ENCODE measurements at places on chromosomes 1 and 21. TPM values are rescaled to one million over a fixed set of nuclear protein-coding genes. Genes with fewer than 3 reads are reported as not detected.

DNA sequence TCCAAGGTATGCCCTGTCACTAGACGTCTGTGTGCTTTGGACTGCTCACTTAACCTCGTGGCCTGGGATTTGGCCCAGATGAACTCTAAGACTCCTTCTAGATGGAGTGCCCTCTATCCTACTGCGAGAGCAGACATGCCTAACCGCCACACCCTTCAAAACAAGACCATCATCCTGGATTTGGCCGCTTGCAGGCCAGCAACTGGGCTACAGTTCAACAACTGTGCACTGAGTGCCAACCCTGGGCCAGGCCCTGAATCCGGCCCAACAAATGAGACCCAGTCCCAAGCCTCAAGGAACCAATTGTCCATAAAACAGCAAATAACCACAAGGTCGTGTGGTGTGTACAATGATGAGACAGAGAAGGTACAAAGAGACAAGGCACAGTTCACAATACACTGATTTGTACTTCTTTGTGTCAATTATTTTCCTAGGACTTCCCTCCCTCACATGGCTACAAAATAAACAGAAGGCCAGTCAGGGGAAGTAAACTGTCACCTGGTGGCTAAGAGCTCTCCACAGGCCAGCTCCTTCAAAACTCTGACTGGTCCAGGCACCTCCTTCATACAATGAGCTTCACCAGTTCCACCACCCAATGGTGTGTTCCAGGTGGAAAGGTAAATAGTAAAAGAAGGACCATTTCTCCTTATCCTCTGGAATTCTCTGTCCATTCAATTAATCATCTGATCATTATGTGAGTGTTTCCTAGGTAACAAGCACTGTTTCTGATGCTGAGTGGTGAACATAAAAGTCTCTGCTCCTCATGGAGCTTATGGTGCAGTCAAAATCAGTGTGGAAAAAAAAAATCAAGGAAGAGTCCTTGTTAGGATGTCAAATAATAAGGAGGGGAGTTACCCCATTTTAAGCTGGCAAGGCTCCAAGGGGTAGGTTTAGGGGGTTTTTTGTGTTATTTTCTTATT, 60.4 kb downstream of the CAPZB start:
- no peak for DNase-seq
- peak overlapping the region; percentile 64 for H3K27ac ChIP-seq
- peaks cover 59% of the 10 kb centered on the region for H3K4me1 ChIP-seq
- no peak overlapping the region for H3K4me3 ChIP-seq
- H3K27me3 ChIP-seq: no peaks in the 10 kb centered on the region

The TSTD1 gene
- total RNA-seq: 34.2 TPM

- H3K27me3 ChIP-seq: no peaks in the 10 kb centered on the region
- H3K36me3 ChIP-seq: peaks cover 7% of the 10 kb centered on the region
- no peaks in the 10 kb centered on the region for H3K4me1 ChIP-seq
- H3K27ac ChIP-seq: no peak overlapping the region
- H3K4me3 ChIP-seq: no peak overlapping the region
- no peak for DNase-seq
These were observed 154.9 kb upstream of the CD34 start for GRCh38 chr1:208065862-208066261.

The SIK1 gene
- 6.3 TPM for total RNA-seq

GRCh38 chr1:189628857-189629256, 848.8 kb downstream of the BRINP3 start:
- DNase-seq: no peak
- no peak overlapping the region for H3K27ac ChIP-seq
- H3K36me3 ChIP-seq: no peaks in the 10 kb centered on the region

The OR2T11 gene
- total RNA-seq: not detected

DNA sequence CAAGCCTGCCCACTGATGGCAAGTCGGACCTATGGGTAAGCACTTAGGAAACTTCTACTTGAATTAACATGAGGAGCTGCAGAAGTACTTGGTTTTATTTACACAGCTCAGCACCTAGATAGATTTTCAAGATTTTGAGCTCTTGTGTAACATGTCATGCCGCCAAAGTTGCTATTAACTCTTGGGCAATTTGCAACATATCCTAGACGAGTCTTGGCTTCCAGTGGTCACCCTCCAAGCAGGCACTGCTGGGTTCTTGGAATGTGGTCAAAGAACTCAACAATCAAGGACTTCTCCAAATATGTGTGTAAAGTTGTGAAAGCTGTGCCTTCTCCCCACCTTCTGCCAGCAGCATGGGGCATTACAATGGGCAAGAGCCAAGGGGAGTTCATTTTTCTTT, 17.8 kb upstream of the GUCA2B start:
- no peaks in the 10 kb centered on the region for H3K36me3 ChIP-seq
- H3K4me1 ChIP-seq: no peaks in the 10 kb centered on the region
- no peaks in the 10 kb centered on the region for H3K27me3 ChIP-seq
- no peak for DNase-seq
- no peak overlapping the region for H3K4me3 ChIP-seq
- no peak overlapping the region for H3K27ac ChIP-seq

The FCGR2B gene
- total RNA-seq: 20.2 TPM

GRCh38 chr21:19523746-19524145, 1120.2 kb upstream of the TMPRSS15 start:
- H3K36me3 ChIP-seq: no peaks in the 10 kb centered on the region
- no peaks in the 10 kb centered on the region for H3K4me1 ChIP-seq
- DNase-seq: no peak
- H3K4me3 ChIP-seq: no peak overlapping the region
- H3K27me3 ChIP-seq: no peaks in the 10 kb centered on the region
- no peak overlapping the region for H3K27ac ChIP-seq

DNA sequence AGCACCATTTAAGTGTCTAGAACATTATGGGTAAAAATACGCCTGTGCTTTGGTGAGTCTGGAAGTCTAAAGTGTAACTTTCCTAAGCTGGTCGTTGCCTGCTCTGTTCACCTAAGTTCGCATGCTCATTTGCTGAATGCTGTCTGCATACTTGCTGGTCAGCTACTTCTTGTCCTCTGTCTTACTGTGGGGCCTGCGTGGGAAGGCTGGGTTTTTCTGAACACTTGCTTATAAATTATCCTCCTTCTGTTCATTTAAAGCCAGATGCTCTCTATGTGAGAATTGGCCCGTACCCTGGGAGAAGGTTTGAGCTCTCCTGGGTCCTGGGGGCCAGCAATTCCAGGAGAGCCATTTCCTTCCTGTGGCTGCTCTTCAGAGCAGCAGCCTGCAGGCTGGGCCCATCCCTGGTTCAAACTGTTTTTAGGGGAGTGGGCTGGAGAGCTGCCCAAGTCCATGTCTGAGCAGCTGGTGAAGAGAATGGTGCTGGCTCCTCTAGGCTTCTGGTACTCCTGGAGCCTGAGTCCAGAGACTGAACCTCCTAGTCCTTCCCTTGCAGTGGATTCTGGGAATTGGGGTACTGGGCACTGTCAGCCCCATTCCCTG, 75.7 kb downstream of the GALNT2 start:
- no peak overlapping the region for H3K27ac ChIP-seq
- H3K27me3 ChIP-seq: no peaks in the 10 kb centered on the region
- no peak overlapping the region for H3K4me3 ChIP-seq
- no peaks in the 10 kb centered on the region for H3K36me3 ChIP-seq
- H3K4me1 ChIP-seq: peaks cover 24% of the 10 kb centered on the region
- no peak for DNase-seq

The KCNJ10 gene
- total RNA-seq: not detected

- H3K27ac ChIP-seq: no peak overlapping the region
- H3K36me3 ChIP-seq: peaks cover 4% of the 10 kb centered on the region
- no peaks in the 10 kb centered on the region for H3K27me3 ChIP-seq
These were observed 38.9 kb downstream of the CD58 start for GRCh38 chr1:116531917-116532316.

- peaks cover 8% of the 10 kb centered on the region for H3K4me1 ChIP-seq
- H3K36me3 ChIP-seq: no peaks in the 10 kb centered on the region
- H3K27me3 ChIP-seq: no peaks in the 10 kb centered on the region
- no peak overlapping the region for H3K27ac ChIP-seq
These were observed 24.2 kb upstream of the CXADR start for GRCh38 chr21:17488620-17489019.

The TPTE gene
- total RNA-seq: not detected

- no peaks in the 10 kb centered on the region for H3K4me1 ChIP-seq
- no peak overlapping the region for H3K4me3 ChIP-seq
- H3K36me3 ChIP-seq: peaks cover 10% of the 10 kb centered on the region
- no peak overlapping the region for H3K27ac ChIP-seq
- no peaks in the 10 kb centered on the region for H3K27me3 ChIP-seq
These were observed 36.3 kb downstream of the WDR4 start for GRCh38 chr21:42843056-42843455.

The AMY2A gene
- not detected for total RNA-seq

The RNF11 gene
- 102 TPM for total RNA-seq

The SYNJ1 gene
- 19.4 TPM for total RNA-seq

GRCh38 chr1:231729544-231729943, 103.0 kb downstream of the DISC1 start:
- H3K4me3 ChIP-seq: no peak overlapping the region
- peaks cover 5% of the 10 kb centered on the region for H3K4me1 ChIP-seq
- no peaks in the 10 kb centered on the region for H3K36me3 ChIP-seq
- no peak overlapping the region for H3K27ac ChIP-seq
- no peak for DNase-seq

- no peaks in the 10 kb centered on the region for H3K36me3 ChIP-seq
- no peaks in the 10 kb centered on the region for H3K4me1 ChIP-seq
- no peak overlapping the region for H3K4me3 ChIP-seq
- DNase-seq: no peak
- no peak overlapping the region for H3K27ac ChIP-seq
These were observed 32.5 kb upstream of the SMYD2 start for GRCh38 chr1:214248311-214249085.
